LHCN-M2 (cell line): ENCODE measurements at places on chromosomes 4 and X.
A peak's percentile ranks its signal among the peaks of the same experiment; 100 is the strongest.

DNA sequence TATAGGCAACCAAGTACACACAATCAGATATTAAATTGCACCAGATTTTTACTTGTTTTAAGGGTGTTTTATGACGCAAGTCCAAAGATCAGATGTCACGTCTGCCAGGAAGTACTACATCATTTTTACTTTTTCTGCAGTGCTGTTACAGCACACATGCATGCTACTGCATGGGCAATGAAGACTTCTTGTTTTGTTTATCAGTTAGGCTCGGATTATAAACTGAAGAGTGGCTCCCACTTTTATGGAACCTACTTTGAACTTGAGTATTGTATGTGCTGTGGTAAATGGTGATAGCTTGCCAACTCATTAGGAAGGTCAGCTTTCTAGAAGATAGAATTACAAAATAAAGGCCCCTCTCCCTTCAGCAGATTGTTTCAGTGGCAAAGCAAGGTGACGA, 131.6 kb downstream of the CEP135 start:
- DNase-seq, result no peak

DNA sequence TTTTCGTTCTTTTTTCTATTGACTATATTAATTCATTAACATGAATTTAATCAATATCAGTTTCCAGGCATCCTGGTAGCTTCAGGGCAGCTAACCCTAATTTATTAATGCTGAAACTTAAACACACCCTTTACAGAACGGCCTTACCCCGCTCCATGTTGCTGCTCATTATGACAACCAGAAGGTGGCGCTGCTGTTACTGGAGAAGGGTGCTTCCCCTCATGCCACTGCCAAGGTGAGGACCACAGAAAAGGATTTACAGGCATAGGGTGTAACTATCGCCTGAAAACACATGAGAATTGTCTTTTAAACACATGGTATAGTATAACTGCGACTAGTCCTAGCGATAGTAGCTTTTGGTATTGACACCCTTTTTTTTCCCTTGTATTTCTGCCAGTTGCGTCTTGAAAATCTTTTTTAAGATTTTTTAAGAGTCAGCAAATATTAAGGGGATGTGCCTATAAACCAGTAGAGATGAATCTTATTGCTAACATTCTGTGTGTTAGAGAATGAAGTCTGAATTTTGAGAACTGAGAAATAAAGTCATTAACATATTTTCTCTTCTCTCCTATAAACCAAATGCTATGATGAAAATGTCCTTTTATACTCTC, 229.0 kb downstream of the ANK2 start:
- DNase-seq, result peak; percentile 72

GRCh38 chr4:5041699-5042098, 9.6 kb upstream of the STK32B start:
- DNase-seq, result no peak

GRCh38 chr4:74111306-74111975, 12.4 kb upstream of the CXCL2 start:
- DNase-seq, result no peak

DNA sequence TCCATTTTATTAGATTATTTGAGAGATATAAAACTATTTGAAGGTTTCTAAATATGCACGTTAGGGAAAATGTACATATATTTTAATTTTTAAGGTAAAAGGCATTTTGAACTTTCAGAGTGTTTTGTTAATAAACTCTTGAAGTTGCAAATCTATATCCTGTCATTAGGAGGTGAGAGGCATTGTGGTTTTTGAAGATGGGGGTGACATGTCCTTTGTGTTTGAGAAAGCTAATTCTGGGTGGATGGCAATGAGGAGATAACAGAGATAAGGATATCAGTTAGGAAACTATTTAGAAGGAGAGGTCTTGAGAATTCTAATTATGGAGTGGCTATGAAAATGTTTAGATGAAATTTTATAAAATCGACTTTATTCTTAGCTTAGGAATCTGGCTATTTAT, 6.1 kb downstream of the STIM2 start:
- no peak for DNase-seq

DNA sequence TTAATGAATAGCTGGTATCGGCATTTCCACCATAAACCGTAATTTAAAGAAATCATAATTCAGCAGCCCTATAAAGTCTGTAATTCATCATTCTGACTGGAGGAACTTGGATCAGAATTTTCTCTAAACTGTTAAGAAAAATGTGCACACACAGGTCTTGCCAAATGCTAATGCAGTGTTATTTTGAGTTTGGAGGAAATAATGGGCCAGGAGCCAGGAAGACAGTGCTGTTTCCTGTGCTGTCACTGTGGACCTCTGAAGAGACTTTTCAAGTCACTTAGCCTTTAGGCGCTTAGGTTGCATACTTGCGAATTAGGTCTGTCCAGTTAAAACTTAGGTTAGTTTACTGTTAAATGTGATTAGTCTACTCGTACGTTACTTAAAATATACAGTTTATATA, 137.5 kb upstream of the ANXA3 start:
- DNase-seq, result no peak
